Activated naive CD4-positive, alpha-beta T cell treated with anti-CD3 and anti-CD28 coated beads, Interleukin-2, amount 50 U/mL, for 16 hours (primary cell): ENCODE measurements at places on chromosomes 7 and 10.

- no peak for DNase-seq
These were observed 3.8 kb downstream of the GPRIN2 start for GRCh38 chr10:46552526-46553237.

DNA sequence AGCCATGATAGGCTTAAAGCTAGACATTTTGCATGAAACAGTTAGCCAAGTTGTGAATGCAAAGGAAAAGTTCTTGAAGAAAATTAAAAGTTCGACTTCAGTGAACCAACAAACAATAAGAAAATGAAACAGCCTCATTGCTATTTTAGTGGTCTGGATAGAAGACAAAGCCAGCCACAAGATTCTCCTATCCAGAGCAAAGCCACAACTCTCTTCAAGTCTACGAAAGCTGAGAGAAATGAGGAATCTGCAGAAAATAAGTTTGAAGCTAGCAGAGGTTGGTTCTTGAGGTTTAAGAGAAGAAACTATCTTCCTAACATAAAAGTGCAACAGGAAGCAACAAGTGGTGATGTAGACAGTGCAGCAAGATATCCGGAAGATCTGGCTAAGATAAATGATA, 271.4 kb upstream of the GRM3 start:
- DNase-seq: no peak

DNA sequence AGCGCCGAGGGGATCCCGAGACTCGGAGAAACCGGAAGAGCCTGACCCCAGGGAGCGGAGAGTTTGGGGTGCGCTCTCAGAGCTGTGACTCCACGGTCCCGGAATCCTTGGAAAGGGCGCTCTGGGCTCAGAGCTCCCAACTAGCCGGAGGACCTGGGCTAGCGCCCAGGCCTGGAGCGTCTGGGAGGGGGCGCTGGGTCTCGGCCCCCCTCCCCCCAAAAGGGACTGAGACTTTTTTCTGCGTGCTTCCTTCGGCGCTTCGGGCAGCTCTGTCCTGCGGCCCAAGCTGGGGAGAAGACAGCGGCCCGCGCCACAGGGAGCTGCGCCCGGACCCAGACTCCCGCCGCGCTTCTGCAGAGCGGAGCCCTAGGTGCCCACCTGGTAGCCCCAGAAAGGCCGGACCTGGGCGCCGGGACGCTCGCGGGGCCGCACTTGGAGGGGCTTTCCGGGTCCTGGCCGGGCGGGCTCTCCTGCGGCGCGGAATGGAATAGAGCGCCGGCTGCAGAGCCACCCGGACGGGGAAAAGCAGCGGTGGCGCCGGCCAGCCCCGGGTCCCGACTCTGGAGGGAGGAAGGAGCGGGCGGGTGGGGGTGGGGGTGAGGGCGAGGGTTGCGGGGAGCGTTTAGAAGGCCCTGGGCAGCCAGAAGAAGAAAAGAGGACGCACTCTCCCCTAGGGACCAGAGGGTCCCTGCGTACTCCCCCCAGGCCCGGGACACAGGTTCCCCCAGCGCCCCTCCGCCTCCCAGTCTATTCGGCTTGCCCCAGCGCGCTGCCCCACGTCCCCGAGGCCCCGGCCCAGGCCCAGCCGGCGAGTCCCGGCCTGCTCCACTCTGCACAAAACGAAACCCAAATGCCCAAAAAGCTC, 4.7 kb downstream of the ZNF503 start:
- no peak for DNase-seq

GRCh38 chr7:135976312-135977006, 700 bp downstream of the MTPN start:
- DNase-seq: peak; percentile 30

DNA sequence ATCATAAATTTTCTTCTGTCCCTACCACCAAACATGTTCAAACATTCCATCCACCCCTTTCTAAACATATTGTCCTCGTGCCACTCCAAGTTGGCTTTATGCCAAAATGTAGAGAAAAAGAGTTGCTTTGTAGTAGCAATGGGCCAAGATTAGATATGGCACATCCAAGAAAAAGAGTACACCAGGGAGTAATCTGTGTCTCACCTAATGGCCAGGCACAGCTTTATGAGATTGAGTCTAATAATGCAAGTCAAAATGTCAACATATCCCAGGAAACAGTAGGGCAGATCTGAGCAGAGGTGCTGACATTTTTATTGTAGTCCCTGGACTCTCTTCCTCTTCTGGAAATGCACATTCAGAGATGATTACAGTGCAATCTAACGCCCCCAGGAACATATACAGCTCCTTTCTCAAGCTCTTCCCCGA, 5.7 kb upstream of the OR6V1 start:
- no peak for DNase-seq

DNA sequence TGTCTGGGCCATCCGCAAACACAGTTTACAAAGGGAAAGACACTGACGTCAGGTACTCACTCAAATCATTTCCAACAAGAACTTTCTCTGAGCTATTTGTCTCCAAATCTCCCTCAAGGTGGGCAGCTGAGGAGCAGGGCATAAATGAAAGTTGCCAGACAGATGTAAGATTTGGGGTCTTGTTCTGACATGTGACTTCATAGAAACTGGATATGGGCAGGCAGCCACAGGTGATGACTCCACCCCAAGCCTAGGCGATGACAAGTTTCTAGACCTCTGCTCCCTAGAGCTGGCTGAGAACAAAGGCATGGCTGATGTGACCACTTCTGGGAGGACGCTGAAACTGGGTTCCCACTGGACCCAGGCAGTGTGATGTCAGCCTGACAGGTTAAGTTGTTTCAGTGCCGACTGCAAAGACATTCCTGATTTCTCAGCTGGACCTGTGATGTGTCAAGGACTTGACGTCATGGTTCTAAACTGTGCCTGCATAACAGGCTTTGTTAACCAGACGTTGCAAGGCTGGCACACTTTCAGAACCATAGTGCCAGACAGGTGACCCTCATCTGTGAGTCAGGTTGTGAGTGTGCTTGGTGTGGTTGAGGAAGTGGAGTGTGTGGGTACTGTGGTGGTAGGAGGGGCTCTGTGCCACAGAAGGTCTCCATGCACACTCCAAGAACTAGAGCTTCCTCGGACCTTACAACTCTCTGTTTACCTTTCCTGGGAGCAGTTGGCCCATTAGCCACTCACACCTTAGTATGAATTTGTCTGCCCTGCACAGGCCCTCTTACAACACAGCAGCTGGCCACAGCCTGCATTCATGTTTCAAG, 39.9 kb upstream of the EBF3 start:
- DNase-seq: no peak

DNA sequence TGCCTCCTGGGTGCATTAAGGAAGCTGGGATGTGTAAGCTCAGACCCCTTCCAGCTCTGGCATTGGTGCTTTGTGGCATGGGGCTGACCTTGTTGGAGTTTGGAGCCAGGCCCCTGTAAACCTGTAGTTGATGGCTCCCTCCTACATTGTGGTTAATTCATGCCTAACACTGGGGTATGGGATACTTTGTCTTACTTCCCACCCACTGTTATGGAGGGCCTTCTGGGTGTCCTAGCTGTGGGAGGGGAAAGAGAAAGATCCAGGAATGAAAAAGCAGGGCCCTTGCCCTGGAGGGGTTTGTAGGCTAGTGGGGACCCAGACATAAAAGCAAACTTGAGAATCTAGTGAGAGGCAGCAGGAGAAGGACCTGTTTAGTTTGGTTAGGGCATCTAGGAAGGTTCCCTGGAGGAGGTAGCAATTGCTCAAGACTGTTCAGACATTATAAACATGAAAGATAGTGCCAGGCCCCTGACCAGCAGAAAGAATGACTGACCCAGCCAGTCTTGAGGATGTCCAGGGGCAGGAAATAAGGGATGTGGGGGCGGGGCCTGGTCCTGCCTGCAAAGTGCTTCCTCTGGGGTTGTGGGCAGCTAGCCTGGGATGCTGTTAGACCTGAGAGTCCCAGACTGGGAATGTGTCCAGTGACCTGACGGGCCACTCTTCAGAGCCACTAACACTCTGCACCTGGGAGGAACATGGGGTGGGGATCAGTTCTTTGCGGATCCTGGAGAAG, 6.6 kb downstream of the ADAMTS14 start:
- DNase-seq: no peak

DNA sequence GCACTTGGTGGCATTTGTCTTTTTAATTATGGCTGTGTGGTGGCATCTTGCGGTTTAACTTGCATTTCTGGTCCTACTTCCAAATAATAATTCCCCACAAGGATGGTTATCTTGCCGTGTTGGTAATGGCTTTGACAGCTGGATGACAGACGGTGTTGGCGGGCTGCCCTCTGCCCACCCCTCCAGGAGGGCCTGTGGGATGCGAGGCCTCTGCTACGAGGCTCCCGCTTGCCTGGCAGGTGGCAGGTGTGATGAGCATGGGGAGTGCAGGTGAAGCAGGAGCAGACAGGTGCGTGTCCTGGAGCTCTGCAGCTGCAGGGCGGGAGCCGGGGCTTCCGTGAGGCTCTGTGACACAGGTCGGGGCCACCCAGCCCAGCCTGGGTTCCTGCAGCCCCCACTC, 11.8 kb downstream of the INPP5A start:
- no peak for DNase-seq

GRCh38 chr7:151238924-151239836, 6.9 kb downstream of the CHPF2 start:
- no peak for DNase-seq

DNA sequence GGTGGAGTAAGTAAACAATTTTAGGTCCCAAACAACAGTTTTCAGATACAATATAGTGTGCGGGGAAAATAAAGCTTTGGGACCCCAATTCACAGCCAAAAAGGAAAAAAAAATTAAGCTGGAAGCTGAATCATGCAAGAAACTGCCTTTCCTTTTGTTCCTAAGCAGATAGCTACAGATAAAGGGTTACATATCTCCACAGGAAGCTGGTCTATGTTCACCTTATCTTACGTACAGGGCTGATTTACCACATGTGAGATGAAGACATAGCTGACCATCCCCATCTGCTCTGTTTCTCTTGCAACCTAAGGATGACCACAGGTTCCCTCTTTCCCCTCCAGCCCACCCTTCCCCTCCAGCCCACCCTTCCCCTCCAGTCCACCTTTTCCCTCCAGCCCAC, 14.2 kb upstream of the PFKP start:
- DNase-seq: no peak

DNA sequence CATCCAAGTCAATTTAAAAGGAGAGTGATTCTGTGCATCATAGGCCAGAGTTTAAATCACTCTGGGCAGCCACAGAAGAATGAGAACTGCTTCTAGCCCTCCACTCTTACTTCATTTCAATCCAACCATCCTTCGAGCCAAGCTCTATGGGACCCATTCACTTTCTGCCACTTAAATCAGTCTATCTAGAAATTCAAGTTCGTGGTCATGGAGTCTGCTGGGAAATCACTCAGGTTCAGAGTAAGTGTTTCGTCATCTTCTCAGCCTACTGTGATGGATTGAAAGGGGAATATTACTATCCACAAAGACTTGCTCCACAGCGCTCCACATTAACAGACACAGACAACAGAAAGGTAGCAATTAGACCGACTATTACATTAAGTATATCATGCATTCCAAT, 4.6 kb downstream of the DCLRE1C start:
- DNase-seq: no peak

DNA sequence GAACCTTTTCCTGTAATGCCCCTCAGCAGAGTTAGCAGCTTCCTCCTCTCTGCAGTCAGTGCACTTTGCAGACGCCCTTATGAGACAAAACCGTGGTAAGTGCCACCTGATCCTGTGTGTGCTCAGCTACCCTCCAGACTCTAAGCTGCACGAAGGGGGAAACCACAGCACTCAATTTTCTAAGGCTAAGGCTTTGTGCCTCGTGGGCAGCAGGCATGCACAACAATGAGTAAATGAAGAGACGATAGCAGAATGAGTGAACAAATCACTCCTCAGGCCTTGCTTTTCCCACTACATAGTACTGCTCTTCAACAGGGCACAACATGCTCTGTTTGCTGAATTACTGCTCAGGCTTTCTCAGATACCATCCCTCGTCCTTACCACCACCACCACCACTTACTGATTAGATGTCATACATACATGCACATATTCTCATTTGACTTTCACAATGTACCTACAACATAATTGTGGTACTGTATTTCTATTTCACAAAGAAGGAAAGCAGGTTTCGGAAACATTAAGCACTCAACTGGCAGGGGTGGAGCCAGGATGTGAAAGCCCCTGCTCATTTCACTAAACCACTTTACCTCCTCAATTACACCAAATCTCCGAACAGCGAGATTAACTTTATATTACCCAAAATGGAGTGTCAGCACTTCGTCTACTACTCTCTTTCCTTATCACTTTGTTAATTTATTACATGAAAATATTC, 85.4 kb downstream of the ICA1 start:
- DNase-seq: peak; percentile 53

- no peak for DNase-seq
These were observed 188.5 kb upstream of the AGR3 start for GRCh38 chr7:17070231-17070708.

DNA sequence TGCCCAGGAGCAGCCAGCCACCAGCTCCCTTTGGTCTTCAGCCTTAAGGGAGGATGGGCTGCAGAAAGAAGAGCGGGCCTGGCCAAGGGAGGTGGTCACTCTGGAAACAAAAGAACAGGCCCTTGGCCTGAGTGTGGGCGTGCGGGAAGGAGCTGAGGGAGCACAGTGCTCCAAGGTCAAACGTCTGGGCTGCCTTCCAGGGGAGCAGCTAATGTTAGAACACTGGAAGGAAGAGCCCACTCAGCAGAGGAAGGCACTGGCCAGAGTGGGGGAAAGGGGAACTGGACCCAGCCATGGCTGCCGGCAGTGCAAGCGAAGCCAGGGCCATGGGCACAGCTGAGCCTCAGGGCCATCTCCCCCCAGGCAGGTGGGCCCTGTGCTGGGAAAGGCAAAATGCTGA, 42.7 kb downstream of the FAM53B start:
- DNase-seq: no peak

DNA sequence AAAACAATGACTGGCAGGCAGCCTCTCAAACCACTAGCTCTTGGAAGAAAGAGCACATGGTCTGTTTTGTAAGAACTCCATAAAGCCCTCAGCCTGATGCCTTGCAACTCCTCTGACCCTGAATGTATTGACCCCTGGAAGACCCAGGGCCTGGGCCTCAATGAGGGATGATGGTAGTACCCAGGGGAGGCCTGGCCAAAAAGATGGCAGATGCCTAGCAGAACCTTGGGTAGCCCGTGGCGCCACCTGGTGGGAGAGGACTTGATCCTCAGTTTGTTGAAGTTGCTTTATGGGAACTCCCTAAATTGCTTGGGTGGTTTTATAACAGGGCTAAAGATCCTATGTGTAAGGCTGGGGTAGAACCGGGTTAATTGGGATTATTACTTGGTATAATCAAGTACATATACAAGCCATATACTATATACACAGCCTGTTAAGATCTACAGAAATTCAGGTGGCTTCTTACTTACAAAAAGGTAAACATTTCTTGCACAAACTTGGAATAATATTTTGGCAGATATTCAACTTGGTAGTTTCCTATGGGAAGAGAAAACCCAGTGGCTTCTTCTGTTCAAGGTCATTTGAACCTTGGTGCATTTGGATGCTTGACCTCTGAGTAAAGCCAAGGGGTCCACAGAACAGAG, 95.8 kb upstream of the CACUL1 start:
- DNase-seq: peak; percentile 73

- DNase-seq: no peak
These were observed 274.5 kb upstream of the MGMT start for GRCh38 chr10:129192344-129193128.

DNA sequence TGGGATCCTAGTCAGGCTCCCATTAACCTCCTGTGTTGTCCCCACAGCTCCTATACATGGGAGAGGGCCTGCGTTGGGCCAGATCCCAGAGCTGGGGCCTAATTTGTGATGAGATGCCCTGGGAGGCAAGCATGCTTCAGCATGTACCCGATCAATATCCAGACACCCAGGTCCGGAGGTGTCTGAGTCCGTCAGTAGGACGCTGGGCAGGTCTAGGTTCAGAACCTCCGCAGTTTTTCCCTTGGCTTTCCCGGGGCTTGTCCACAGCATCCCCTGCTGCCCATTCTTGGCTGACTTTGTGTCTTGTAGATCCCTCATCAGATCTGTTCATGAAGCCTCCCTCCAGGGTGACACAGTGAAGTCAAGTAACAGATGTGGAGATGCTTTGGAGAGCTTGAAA, 32.7 kb upstream of the RBAK start:
- no peak for DNase-seq
